H9 (cell line): ENCODE measurements at places on chromosomes 11 and 22.

GRCh38 chr11:30423886-30424285 lies 101.0 kb downstream of the ARL14EP start:
- no peak for DNase-seq

DNA sequence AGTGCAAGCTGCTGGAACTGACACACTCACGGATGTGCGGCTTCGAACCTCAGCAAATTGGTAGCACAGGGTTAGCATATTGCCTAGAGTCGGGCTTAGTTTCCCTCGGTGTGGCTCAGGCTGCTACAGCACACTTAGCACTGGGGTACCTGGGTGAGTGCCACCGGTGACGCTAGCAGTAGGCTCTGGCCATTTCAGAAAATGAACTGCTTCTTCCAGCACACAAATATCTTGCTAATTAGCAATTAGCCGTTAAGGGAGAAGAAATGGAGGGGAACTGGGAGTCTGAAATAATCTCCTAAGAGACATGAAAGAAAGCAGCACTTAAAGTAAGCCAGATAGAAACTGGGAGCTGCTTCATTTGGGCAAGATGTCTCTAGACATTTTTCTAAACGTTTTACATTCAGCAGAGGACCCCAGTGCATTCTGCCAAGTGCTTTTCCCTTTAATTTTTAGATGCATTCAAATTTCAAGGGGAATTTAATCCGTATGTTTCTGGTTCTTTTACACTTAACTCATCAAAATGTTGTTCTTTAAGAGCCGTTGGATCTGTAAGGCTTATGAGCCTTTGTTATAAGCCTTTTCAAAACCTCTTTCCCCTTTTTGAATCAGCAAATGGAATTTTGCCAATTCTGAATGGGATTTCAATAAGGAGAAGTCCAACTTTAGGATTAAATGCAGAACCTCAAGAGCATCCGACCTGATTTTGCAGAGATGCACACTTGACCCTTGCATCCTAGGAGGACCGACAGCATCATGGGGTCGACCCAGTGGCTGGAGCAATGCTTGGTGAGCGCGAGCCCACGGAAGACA lies 708.1 kb downstream of the NTM start:
- no peak for DNase-seq

DNA sequence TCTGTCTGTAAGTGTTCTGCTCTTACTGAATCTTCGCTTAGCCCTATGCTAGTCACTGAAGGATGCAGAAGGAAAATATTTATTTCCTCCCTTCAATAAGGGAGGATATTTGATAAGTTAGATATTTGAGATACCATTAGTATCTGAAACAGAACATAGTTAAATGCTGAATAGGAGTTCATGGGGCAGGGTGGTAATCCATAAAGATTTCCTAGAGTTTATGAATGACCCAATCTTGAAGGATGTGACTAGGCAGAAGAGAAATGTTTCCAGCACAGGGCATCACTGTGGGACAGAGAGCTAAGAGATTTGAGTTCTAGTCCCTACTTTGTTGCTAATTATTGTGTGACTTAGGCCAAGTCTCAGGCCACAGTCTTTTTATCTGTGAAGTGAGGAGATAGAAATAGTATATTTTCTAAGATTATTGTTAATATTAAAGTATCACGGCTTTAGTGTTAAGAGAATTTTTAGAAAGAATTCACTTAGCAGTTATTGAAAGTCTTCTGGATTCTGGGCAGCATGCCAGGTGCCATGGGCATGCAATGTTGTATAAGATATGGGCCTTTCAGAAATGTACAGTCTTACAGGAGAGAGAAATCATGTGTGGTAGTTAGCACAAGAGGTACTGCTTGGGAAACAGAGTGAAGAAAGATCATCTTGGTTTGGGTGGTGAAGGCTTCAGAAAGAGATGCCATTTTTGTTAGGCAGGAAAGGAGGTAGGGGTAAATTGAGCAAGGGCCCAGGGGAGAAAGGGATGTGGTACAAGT lies 24.0 kb downstream of the SWAP70 start:
- no peak for DNase-seq

DNA sequence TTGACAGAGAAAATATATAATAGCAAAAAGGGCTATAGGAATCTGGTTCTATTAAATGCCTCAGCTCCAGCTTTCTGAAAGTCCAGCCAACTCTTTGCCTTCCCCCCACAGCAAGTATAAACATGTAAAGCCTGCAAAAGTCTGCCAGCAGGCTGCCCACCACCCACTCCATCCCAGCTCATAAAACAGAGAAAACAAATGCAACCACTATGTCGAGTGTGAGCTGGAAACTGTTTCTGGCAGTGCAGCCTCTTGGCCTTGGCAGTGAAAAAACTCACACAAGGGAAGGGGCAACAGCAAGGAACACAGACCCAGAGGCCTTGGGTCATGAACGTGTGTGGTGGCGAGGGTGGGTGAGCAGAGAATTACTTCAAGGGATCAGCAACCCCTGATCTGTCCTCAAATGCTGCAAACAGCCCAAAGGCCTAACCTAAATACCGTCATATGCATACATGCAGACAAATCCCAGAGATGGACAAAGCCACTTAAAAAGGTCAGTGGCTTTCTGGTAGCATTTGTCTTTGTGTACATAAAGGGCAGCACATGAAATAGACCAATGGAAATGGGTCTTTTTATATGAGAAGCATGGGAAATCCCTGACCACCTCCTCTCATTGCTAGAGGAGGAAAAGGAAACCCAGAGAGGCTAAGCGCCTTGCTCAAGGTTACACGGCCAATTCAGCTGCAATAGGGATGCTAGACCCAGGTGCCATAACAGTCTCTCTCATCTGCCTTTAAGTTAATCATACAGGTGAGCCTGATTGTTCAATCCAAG lies 74.8 kb downstream of the NAT10 start:
- DNase-seq: no peak

- no peak for DNase-seq
Measured at GRCh38 chr22:31646186-31647019, 15.6 kb downstream of the PISD start.

DNA sequence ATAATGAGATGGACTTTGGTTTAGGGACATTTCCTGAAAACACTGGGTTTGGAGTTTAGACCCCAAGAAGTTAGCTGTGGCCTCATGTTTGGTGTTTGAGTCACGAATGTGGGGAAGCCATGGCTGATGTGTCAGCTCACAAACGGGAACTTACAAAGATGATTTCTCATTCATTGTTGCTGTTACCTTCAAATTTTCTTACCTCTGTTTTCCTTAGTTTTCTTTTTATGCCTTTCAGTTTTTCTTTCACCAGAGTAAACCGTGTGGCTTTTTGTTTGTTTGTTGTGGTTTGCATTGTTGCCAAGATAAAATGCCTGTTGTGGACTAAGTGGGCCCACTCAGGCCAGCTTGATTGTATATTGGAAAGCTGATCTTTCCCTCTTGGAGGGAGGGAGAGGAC lies 89.1 kb downstream of the SWAP70 start:
- no peak for DNase-seq

GRCh38 chr11:79229047-79229446 lies 211.8 kb downstream of the TENM4 start:
- DNase-seq: no peak

GRCh38 chr11:46304605-46305179 lies 27.2 kb downstream of the CREB3L1 start:
- DNase-seq: no peak

DNA sequence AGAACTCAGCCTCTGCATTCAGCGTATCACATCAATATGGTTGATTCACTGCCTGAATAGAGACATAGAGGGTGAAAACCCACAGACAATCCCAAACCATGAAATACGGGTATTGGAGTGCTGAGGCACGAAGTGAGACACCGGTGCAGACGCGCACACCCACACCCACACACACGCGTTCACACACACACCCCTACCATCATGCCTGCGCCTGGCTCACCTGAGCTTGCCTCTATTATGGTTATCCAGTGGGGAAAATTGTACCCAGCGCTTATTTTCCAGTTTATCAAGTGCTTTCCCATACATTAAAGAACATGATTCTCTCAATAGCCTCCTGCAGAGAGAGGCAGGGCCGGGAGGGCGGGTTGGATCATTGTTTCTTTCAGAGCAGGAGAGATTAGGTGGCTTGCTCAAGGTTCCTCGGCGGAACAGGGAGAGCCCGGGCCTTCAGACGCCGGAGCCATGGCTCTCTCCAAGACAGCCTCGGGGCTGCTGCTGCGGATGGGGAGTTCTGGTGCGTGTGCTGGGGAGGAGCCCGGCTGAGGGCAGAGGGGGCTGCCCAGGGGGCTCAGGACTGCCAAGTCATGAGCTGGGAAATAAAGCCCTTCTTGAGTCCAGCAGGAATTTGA lies 78.9 kb upstream of the THY1 start:
- peak; percentile 49 for DNase-seq

- DNase-seq: no peak
Measured at GRCh38 chr11:113468726-113469345, 6.4 kb downstream of the DRD2 start.

DNA sequence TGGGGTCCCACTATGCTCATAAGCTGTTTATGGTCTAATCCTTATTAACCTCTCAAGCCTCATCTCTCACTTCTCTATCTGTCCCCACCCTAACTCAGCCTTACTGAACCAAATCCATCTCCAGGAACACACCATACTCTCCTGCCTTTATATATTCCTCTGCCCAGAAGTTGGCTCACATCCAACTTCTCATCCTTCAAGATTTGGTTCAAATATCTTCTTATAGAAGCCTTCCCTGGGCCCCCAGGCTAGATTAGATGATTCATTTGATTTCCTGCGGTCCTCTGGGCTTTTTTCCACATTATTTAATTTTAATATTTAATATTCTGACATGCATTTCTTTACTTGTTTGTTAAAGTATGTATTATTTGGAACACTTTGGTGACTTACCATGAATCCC lies 23.2 kb downstream of the MEI1 start:
- DNase-seq: no peak

DNA sequence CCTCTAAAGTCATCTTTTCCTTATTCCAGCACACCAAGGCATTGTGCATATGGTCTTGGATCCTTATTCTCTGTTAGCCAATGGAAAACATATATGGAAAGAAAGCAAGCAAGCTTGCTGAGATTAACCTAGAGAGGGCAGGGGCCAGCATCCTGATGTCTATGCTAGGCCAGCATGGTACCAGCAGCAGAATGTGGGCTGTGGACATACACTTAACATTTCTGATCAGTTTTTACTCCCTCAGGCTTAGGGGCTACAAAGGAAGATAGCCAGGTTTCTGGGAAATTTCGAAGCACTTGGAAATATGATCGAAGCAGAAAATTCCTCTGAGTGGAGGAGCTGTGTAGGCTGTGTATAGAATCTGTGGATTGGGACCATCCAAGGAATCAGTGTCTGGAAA lies 67.0 kb downstream of the ST3GAL4 start:
- DNase-seq: no peak

DNA sequence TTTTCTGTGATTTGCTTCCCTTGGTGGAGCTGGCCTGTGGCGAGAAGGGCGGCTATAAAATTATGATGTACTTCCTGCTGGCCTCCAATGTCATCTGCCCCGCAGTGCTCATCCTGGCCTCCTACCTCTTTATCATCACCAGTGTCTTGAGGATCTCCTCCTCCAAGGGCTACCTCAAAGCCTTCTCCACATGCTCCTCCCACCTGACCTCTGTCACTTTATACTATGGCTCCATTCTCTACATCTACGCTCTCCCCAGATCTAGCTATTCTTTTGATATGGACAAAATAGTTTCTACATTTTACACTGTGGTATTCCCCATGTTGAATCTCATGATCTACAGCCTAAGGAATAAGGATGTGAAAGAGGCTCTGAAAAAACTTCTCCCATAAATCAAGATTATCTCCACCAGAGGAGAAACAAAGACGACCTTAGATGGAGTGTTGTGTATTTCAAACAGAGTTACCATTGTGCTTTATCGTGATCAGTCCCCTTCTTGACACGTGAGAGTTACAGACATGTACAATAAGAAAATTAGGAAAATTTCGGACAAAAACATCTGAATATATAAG lies 2.1 kb downstream of the OR9G1 start:
- DNase-seq: no peak

DNA sequence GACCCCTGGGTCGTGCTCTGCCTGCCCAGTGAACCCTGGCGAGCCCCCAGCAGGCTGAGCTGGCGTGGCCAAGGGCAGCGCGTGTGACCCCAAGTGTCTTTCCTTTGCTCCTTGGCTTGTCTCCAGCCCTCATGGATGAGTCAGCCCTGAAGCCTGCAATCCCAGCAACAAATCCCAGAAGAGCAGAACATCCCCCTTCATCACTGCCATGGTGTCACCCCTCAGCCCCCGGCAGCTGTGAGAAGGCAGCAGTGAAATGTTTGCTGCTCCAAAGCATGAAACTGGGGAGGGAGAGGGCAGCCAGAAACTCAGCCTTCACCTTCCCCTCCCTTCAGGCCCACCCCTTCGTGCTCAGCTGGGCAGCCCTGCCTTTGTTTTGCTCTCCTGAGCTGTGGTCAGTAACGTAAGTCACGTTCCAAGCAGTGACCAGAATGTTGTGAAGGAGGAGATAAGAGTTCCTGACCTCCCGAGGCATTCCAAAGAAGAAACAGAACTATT lies 29.8 kb downstream of the ADAMTS15 start:
- DNase-seq: no peak

GRCh38 chr11:118689852-118690552 lies 10.6 kb upstream of the TREH start:
- DNase-seq: peak; percentile 98

GRCh38 chr11:100774859-100775258 lies 87.8 kb downstream of the ARHGAP42 start:
- DNase-seq: no peak

- no peak for DNase-seq
Measured at GRCh38 chr11:121587182-121587581, 134.4 kb upstream of the SORL1-AS1 start.

DNA sequence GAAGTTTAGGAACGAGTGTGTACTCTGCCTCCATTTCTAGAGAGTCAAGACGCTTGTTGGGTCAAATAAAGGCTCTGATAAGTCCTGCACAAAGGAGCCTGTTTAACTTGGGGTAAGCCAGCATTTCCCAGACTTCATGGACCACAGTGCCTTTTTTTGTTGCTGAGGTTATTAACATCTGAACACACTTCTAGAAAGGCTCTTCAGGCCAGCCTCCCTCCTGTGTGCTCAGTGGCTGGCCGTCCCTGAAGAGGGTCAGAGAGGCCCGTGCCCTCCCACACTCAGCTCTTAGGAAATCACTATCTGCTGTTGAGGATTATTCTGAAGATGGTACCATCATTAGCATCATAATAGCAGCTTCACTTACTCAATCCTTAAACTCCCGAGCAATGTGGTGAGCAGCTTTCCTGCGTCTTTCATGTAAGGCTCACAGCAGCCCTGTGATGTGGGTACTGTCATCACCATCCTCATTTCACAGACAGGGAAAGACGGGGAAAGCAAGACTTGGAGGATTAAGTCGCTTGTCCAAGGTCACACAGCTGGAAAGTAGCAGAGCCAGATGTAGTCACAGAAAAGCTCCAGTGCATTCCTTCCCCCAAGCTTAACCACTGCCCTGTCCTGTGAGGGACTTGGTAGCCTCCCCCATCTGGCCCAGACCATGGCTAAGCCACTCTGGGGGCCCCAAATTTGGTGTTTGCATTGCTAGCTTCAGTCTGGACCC lies 71.3 kb downstream of the TSPAN18 start:
- DNase-seq: peak; percentile 70

GRCh38 chr11:14577835-14578529 lies 57.8 kb upstream of the PSMA1 start:
- DNase-seq: no peak

DNA sequence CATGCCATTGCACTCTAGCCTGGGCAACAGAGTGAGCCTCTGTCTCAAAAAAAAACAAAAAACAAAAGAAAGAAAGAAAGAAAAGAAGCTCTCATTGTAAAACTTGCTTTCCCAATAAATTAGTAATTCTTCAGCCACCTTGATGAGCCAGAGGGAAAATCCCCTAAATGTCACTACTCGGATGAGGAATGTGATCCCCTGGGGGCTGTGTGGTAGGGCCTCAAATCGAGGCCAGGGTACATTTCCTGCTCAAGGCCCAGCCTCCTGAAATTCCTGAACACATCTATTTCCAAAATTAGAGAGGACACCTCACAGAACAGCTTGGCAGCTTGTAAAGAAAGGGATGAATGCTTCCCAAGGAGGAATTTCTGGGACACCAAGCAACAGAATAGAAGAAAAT lies 147.1 kb upstream of the SESN3 start:
- DNase-seq: no peak
